Nucleus accumbens (tissue), 56 donors: ENCODE measurements at places on chromosomes 16 and 17.

GRCh38 chr17:2770129-2770528 lies 20.7 kb upstream of the CCDC92B start:
- DNase-seq: no peak

DNA sequence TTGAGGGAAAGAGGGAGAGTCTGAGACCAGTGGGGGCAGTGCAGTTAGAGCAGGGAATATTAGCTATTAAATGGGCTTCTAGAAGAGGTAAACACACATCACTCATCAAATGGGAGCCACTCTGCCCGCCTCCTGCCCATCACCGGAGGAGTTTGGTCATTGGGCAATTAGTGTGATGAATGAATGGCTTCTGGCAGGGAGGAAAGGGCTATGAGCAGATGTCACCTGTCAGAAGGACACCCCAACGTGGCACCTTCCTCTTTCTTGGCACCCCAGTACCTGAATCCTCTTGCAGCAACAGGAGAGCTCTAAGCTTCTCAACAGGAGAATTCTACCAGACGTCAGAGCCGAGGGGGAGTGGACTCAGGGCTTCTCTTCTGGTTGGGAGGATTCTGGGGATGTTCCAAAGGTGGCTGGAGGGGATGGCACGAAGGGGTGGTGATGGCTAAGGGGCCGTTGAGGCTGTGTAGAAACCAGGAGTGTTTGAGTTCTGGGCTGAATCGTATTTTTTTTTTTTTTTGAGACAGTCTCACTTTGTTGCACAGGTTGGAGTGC lies 11.0 kb downstream of the C1QTNF1 start:
- DNase-seq: no peak

DNA sequence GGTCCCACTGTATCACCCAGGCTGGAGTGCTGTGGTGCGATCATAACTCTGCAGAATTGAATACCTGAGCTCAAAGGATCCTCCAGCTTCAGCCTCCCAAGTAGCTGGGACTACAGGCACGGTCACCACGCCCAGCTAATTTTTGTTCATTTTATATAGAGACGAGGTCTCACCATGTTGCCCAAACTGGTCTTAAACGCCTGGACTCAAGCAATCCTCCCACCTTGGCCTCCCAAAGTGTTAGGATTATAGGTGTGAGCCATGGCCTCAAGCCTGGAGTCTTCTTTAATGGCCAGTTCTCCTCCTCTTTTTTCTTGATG lies 484 bp downstream of the CD300LB start:
- no peak for DNase-seq

- DNase-seq: no peak
Observed at GRCh38 chr16:9096416-9096952, 5.0 kb downstream of the HAPSTR1 start.

DNA sequence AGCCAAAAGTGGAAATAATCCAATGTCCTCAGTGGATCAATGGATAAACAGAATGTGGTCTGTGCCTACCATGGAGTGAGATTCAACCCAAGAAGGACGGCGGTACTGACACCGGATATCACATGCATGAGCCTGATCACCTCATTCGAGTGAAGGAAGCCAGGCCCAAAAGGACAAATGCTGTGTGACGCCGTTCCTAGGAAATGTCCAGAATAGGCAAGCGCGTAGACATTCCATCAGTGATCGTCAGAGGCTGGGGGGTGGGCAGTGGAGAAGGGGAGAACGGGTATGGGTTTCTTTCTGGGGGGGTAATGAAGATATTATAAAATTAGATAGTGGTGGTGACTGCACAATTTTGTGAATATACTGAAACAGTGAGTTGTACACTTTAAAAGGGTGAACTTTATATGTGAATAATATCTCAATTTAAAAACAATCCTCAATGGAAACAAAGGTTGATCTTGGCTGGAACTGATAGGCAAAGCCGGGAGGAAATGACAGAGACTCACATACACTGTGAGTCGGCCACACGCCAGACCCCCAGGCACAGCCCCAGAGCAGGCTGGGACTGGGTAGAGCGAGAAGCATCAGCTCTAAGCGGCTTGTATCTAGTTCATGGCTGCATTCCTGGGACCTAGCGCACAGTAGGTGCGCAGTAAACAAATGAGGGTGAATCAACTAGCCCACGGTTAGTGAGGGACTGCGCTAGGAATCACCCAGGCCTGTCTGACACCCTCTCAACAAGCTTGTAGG lies 3.5 kb downstream of the DBNDD1 start:
- no peak for DNase-seq
